ENCODE measurements at places on chromosomes 7 and 10.
A peak's percentile ranks its signal among the peaks of the same experiment; 100 is the strongest.

DNA sequence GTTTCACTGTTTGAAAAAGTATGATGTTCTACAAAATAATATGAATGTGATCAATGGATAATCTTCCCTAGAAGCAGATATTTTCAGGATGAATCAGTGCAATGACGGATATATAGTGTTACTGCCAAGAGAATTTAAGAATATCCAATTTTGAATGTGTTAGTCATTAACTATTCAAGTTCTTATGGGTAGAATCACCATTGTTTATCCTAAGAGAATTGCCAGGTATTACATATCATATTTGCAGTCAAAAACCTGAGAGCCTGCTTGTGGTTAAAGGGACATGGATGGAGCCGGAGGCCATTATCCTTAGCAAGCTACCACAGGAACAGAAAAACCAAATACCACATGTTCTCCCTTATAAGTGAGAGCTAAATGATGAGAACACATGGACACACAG lies 26.9 kb downstream of the AHR start:
- DNase-seq = no peak

DNA sequence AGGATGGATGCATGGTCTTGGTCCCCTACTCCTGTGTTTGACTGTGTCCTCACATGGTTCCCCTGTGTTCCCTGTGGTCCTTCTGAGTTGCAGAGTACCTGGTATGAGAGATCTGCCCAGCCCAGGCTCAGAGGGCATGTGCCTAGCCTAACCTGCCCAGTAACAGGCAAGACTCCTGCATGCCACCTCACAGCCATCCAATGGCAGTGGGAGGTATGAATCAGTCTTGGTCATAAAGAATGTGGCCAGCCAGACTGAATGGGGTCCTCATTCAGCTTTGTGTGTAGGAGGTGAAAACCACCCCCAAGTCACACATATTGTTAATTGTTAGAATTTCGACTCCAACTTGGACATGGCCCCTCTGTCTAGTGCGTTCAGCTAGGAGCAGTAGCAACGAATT lies 17.2 kb upstream of the GPR158 start:
- no peak for DNase-seq

DNA sequence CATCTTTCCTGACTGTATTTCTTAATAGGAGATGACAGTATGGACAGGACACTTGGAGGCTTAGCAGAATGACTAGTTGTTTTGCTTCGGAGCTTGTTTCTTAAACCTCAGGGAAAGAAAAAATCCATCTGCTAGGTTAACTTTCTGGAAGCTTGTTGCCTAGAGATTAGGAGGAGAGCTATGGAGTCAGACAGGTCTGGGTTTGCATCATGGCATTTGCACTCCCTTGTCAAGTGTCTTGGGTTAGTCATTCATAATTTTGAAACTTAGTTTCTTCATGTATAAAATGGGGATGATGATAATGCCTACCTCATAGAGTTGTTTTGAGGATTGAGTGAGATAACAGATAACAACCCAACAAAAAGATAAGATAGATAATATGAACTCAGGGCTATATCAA lies 231.5 kb downstream of the STK31 start:
- no peak for DNase-seq

DNA sequence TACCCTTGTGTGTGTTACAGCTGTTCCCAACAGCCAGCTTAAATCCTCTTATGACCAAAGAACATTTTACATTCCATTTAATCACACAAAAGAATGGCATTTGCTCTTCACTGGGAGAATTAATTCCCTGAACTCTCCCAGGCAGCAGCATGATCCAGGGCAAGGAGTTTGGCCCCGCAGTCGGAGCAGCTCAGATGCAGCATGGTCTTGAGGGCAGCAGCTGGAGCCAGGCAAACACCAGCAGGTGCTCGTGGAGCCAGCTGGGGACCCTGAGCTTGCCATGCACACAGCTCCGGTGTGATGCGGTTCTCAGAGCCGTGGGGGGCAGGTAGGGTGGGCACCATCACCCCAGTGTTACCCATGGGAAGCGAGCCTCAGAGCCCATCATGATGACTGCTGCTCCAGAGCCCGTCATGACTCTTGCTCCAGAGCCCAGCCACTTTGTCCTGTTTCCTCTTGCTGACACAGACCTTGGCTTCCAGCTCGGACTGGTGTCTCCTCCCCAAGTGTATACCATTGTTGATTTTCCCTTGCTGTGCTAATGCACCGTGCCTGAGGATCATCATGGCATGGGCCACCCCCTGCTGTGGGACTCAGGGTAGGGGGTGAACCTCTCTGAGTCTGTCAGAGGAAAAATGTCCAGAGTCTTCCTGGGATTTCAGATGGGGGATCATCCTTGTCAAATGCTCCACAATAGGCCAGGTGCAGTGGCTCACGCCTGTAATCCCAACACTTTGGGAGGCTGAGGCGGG lies 75.8 kb downstream of the ZRANB1 start:
- peak; percentile 89 for DNase-seq

DNA sequence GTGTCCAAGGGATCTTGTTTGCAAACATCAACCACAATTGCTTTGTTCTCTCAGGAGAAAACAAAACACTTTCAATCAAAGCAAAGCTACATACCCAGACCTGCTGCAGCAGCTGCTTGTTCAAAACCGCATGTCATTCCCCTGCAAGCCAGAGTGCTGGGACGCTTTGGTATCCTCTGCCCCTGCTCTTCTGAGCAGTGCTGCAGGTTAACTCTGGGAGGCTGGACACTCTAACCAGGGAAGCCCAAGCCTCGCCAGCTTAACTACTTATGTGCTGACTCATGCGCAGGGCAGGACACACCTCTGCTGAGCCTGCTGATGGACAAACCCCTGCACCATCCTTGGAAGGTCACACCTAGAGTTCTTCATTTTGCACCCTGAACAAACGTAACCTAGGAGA lies 28.2 kb upstream of the ASAH2 start:
- no peak for DNase-seq
